ENCODE measurements at places on chromosomes 12 and 14.

DNA sequence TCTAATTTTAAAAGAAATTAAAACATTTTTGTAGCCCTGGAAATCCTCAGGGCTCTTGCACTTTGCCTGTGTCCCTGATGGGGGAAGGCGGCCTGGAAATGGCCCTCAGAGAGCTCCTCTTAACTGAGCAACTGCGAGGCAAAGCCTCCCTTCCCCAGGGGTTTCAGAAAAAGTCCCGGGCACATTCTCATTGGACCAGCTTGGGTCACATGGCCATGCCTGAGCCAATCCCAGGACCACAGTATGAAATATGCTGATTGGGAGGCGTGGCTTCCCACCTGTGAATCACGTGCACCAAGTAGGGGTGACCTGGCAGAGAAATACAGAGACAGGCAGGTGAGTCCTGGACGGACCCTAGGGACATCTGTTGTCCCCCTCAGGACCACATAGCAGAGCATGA, 90.4 kb upstream of the SFSWAP start:
- no peak for DNase-seq

GRCh38 chr12:62256408-62257096, 3.7 kb upstream of the USP15 start:
- no peak for DNase-seq

DNA sequence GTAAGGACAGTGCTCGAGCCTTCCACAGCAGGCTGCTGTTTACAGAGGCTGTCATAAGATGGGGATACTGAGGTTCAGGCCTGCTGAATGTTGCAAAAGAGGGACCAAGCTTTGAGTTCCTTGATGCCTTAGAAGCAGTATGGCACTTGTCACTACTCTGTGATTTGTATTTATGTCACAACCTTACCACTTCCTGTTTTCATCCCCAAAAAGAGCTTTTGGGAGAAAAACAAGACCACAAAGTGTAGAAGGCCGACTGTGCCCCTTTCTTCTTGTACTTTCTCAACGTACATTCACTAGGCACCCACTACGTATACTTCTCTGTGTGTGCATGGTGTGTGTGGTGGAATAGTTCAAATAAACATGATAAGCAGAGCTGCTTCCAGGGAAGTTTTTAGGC, 90.1 kb downstream of the DRAM1 start:
- DNase-seq = no peak

DNA sequence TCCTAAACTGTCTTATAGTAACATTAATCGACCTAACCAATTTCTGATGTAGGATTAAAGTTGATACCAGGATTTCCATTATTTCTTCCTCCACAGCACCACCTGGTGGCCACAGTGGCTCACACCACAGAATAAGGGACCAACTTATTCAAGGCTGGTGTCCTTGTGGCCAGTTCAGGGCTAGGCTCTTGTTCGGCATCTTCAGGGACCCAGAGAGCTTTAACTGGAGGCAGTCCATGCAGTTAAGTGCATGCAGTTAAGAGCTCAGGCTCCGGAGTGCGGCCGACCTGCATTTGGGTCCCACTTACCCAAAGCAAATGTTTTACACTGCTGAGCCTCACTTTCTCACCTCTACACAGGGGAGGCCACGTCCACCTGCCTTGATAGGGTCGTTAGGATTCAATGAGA, 42.0 kb upstream of the GPR68 start:
- DNase-seq = peak; percentile 73

GRCh38 chr12:93706824-93707223, 29.6 kb downstream of the CRADD start:
- no peak for DNase-seq

GRCh38 chr12:96416033-96416799, 16.0 kb upstream of the CDK17 start:
- no peak for DNase-seq

- no peak for DNase-seq
These were observed 108.3 kb upstream of the FUT8 start for GRCh38 chr14:65304239-65304638.

GRCh38 chr12:95944108-95944704, 1.1 kb downstream of the AMDHD1 start:
- no peak for DNase-seq

DNA sequence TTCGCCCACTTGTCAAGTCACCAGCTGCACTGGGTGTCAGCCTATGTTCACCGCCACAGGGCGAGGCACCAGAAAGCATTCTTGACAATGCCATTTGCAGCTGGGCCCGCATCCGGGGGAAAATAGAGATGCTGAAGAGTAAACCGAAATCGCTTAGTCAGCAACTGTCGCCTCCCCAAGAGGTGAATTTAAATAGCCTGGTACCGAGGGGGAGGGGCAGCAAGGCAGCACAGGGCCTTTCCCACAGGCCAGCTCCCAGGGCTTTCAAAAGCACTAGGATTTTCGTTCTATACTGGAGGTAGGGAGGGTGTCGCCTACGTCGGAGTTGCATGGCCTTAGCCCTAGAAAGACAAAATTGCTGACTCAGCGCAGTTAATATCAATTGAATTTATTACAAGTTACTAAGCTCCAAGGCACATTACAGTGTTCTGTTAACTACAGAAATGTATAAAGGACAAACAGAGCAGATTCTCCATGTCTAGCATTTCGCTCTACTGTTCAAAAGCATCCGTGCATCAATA, 4.3 kb downstream of the IRF2BPL start:
- no peak for DNase-seq

DNA sequence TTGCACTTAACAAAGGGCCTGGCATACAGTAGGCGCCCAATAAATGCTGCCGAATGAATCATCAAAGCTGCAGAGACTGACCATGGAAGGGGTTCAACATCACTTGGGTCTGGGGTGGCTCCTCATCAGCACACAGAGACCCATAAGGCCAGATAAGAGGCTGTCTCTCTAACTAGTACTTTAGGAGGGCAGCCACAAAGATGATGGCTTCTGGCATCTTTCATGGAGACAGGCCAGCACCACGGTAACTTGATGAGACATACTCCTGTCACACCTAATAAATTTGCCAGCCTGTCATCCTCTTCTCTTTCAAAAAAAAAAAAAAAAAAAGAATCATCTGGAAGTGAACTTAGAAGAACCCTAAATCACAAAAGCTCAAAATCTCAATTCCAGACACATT, 3.4 kb downstream of the PRIMA1 start:
- no peak for DNase-seq

GRCh38 chr12:119594772-119595445, 1.3 kb downstream of the TMEM233 start:
- DNase-seq = no peak
